ENCODE measurements at places on chromosomes 13 and 19.
A peak's percentile ranks its signal among the peaks of the same experiment; 100 is the strongest.

- DNase-seq: no peak
Observed at GRCh38 chr19:12137221-12137940, 2.8 kb downstream of the ZNF20 start.

DNA sequence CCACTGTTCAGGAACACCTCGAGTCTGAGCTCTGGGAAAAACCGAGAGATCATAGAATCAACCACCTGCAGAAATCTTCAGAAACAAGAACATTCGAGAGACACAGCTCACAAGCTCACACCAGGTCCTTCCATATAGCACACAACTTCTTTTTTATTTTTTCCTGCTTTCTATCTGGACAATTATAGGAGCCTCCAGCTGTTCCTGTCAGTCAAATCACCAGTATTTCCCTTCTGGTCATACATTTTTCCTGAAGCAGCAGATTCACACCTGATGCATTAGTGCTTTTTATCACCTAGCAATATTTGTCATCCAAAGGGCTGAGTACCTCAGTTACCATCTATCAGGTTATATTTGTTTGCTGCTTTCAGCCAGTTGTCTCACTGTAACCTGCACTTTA is 323.5 kb downstream of the FOXO1 start:
- DNase-seq: no peak

DNA sequence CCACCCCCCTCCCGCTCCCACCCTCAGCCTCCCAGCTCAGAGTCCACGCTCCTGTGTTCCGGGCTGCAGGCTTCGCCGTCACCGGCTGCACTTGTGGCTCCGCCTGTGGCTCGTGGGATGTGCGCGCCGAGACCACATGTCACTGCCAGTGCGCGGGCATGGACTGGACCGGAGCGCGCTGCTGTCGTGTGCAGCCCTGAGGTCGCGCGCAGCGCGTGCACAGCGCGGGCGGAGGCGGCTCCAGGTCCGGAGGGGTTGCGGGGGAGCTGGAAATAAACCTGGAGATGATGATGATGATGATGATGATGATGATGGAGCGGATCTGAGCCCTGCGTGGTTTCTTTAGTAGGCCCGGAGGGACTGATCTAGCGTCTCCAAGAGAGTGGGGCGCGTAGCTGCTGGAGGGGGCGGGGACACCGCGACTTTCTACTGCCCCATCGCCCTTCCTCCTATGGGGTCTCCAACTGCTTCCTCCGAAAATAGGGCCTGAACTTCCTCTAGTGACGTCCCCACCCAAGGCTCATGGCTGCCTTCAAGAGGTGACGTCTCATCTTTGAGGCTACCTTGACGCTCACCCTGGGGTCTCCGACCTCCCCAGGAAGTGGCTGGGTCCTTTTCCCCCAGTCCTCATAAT is 1.4 kb downstream of the RETN start:
- no peak for DNase-seq

GRCh38 chr13:25902891-25903341 is 148.9 kb downstream of the SHISA2 start:
- DNase-seq: no peak

GRCh38 chr19:32067685-32068084 is 277.7 kb upstream of the ZNF507 start:
- DNase-seq: no peak

DNA sequence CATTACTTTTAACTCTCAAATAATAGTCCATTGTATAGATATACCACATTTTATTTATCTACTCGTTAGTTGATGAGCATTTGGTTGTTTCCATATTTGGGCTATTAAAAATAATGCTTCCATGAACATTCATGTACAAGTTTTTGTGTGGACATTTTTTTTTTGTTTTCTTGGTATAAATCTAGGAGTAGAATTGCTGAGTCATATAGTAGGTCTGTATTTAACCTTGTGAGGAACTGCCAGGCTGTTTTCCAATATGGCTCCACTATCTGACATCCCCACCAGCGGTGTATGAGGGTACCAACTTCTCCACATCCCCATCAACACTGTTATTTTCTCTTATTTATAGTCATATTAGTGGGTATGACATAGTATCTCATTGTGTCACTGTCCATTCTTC is 143.1 kb downstream of the RAP2A start:
- DNase-seq: no peak

GRCh38 chr19:18502638-18503294 is 19.1 kb downstream of the ELL start:
- DNase-seq: no peak

GRCh38 chr13:57846600-57847173 is 215.1 kb downstream of the PCDH17 start:
- no peak for DNase-seq

GRCh38 chr13:23995283-23996073 is 98.2 kb upstream of the C1QTNF9B start:
- DNase-seq: no peak

GRCh38 chr13:99215184-99215830 is 14.7 kb downstream of the UBAC2 start:
- DNase-seq: peak; percentile 26

GRCh38 chr13:20847296-20847695 is 55.2 kb downstream of the XPO4 start:
- no peak for DNase-seq

DNA sequence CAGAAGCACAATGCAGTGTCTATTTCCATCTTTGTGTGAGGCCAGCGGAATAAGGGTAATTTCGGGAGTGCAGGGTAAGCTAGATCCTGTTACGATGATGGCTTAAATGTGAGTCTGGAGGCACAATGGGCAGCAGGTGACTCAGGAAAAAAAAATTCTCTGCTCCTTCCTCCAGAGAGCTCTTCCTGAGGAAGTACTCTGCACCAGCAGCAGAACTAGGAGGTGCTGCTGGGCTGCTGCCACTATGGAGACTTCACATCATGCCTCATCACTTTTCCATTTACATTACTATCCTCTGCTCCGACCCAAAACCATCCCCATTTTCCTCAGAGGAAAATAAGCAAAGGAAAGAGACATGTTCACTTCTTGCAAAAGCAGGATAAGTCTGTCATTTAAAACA is 282.0 kb downstream of the DNAJC15 start:
- DNase-seq: no peak

DNA sequence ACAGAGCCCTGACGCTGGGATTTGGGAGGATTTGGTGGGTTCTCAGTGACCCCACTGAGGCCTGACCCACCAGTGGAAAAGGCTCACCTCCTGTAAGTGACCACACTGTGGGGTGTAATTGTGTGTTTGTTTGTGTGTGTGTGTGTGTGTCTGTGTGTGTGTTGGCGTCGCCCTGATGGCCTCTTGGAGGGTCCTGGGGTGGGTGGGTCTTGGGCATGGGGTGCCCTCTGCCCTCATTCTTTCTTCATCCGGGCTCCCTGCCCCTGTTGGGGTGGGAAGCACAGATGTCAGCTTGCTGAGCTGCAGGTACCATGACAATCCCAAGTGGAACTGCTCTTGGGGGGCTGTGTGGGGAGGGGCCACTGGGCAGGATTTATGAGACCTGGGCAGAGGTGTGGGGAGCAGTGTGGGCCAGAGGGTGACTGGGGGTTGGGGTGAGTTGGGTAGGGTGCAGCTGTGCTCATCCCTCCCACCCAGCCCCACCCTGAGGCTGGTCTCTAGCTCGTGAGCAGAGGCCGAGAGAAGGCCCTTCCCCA is 22.8 kb downstream of the WTIP start:
- no peak for DNase-seq

DNA sequence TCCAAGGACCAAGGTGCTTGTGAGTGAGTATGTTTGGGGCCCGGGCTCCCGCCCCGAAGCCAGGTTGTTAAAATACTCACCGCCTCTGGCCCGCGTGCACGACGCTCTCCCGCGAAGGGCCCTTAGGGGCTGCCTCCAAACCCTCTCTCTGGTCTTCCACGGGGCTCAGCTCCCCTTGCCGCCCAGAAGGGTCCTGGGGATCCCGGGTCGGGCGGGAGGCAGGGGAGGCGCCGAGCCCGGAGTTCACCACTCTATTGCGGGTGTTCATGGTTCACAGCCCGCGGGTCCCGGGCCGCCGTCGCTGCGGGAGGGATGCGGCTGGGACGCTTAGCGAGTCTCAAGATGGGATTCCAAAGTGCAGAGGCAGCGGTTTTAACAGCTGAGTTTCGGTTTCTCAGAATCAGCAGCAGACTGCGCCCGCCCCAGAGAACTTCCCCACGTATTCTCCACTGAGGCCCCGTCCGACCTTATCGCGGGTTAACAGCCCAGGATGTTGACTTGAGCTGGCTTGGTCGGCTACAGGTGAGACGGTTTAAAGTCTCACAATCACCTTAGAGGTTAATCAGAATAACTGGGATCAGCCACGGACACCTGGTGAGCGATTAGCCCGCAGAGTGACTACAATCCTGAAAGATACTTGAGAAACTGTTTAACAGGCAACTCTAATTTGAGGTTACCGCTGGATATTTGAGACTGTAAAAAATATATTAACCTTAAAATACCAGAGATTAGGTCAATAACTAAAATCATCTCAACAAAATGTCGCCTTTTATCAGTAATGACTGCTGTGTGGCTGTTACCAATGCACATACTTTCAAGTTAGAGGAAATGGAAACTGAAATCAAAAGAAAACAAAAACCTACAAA is at the start of gene EPSTI1:
Gene EPSTI1 (minus strand): TSS at position 344 of the 866 bp plus-strand sequence. CDS start 76 bp downstream, at position 268.
- DNase-seq: peak; percentile 38

- DNase-seq: no peak
Observed at GRCh38 chr13:33789066-33789606, 28.8 kb upstream of the RFC3 start.

DNA sequence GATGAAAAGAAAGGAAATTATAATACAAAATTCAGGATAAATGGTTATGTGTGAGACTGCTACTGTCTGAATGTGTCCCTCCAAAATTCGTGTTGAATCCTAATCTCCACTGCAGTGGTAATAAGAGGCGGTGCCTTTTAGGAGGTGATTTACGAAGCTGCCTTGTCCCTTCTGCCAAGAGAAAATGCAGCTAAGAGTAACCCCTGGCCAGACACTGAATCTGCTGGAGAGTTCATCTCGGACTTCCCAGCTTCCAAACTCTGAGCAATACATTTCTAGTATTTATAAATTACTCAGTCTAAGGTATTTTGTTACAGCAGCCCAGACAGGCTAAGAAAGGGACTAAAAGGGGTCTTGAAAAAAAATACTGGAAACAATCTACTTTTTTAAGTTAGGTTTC is 152.6 kb downstream of the KLF12 start:
- DNase-seq: no peak

GRCh38 chr13:34002141-34002540 is 184.2 kb downstream of the RFC3 start:
- DNase-seq: no peak

DNA sequence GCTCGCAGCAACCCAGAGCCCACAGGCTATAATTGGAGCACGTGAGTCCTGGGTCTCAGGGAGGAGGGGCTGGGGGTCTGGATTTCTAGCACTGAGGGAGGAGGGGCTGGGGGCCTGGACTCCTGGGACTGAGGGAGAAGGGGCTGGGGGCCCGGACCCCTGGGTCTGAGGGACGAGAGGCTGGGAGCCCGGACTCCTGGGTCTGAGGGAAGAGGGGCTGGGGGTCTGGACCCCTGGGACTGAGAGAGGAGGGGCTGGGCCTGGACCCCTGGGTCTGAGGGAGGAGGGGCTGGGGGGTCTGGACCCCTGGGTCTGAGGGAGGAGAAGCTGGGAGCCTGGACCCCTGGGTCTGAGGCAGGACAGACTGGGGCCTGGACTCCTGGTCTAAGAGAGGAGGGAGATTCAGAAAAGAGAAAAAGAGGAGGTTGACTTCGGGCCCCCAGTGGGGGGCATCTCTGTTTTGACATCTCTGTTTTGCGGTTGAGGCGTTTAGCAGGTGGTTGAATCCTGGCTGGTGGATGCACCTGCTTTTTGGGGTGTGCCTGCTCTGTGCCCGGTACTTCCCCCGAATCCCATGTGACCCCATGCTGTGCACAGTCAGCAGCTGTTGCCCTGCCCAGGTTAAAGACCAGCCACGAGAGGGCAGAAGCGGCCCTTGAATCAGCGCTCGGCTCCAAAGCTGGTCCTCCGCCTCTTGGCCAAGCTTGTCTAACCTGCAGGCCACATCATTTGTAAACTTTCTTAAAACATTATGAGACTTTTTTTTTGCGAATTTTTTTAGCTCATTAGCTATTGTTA is 10.5 kb downstream of the PVR start:
- peak; percentile 56 for DNase-seq

DNA sequence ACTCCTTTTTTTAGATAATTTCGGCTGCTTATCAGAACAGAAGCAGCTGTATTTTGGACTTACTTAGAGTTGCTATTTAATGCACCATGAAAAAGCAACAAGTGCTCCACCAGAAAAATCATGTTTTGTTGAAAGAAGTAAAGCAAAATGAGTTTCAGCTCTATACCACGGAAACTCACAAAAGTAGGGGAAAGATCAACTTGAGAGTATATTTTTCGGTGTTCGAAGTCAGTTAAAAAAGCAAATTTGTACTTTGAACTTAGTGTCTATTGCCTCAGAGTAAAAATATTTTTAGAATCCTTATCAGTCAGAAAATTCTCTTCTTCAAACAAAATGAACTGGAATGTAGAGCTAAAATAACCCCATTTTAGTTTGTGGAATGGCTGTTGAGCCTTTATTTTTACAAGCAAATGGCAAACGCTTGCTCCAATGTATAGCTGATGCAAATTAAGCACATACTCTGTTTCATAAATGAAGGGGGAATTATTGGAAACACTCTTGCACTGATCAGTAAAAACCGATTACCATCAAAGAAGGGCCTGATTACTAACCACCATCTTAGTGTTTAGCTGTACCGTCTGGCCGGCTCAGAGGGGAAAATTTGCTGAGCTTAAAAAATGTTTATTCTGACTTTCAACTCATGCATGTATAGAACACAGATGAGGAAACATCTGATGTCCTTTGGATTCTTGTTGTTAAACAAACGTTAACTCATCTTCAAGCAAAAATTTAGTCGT is 540.7 kb downstream of the GPC6 start:
- no peak for DNase-seq

- no peak for DNase-seq
Observed at GRCh38 chr19:34365463-34366401, 736 bp downstream of the GPI start.

- DNase-seq: no peak
Observed at GRCh38 chr19:55386493-55386971, 800 bp downstream of the RPL28 start.

DNA sequence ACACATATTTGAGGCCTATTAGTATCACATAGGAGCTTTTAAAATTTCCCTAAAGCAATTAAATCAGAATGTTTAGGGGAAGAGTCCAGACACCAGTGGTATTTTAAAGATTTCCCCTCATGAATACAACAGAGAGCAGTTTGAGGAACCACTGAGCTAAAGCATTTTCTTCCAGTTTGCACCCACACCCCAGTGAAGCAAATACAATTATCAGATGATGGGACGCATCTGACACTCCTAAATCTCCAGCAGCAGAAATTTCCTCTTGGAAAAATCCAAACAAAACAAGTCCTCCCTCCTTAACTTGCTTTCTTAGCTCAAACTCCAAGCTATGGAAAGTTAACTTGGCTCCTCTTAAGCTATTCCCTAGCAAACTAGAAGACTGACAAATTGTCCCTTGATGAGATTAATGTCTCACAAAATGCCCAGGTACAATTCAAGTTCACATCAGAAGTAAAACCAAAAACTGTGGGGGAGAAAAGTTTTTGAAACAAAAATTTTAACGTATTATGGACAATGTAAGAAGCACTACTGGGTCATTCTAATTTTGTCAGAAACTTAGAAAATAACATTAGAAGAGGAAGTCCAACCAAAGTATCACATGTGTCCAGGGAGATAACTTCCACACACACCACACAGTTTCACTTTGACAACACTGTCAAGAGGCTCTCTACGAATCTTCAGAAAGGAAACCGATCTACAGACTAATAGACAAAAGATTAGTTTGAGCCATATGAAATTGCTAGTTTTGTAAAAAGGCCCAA is 74.1 kb downstream of the ABCC4 start:
- DNase-seq: no peak

All from stimulated activated CD8-positive, alpha-beta memory T cell treated with anti-CD3 and anti-CD28 coated beads, Interleukin-7, amount 100 ng/mL, for 24 hours (primary cell).